ENCODE measurements at places on chromosomes 4 and X.

DNA sequence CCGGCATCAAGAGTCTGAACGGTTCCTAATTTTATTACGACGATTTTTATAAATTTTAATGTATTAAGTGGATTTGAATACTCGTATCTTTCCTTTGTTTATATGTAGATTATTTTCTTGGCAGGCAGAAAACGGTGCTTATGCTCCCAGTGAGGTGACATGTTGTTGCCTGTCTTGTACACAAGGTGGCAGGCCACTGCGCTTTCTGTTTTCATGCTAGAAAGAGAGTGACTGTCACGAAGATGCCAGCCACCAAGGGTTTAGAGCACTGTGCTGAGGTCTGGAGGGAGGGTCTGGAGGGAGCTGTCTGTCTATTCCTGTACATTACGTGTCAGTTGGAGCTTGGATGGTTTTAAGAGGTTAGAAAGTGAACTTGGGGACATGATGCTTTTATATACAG lies 87.7 kb downstream of the SHROOM2 start:
- DNase-seq: no peak

- no peak for DNase-seq
Measured at GRCh38 chr4:38133711-38134480, 173.7 kb downstream of the PTTG2 start.

- DNase-seq: no peak
Measured at GRCh38 chrX:106247162-106247561, 79.1 kb downstream of the PWWP3B start.

- no peak for DNase-seq
Measured at GRCh38 chr4:87717276-87718031, 67.4 kb downstream of the DMP1 start.

GRCh38 chrX:121456315-121456714 lies 408.9 kb downstream of the GLUD2 start:
- DNase-seq: no peak

DNA sequence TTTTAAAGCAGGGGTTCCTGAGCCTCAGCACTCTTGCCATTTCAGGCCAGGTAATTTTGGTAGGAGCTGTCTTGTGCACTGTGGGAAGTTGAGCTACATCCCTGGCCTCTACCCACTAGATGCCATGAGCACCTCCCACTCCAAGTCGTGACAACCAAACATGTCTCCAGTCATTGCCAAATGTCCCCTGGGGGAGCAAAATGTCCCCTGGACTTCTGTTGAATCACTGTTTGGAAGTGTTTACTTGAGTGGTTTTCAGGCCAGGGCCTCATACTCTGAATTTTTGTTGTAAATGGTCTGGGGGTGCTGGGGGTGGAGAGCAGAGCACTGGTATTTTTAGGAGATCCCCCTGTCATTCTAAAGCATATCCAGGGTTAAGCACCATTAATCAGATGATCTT lies 3.2 kb downstream of the PDK3 start:
- DNase-seq: no peak

DNA sequence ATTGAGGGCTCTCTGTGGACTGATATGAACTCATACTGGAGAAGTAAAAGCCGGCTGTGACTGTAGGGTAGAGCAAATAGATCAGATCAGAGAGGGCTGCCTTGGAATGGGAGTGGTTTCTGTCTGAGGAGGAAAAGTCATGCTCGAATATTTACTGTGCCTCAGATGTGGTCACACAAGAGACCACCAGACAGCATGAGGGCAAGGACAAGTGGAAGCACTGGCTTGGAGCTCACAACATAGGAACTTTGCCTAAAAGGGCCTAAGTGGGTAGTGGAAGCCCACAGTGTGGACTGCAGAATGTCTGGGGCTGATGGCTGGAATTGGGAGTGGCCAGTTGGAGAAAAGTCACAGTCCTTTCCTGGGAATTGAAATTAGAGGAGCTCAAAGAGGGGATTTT lies 19.8 kb downstream of the GLRB start:
- no peak for DNase-seq

GRCh38 chrX:56564164-56564885 lies 898 bp downstream of the UBQLN2 start:
- DNase-seq: no peak

Data from stimulated activated CD8-positive, alpha-beta memory T cell treated with anti-CD3 and anti-CD28 coated beads, Interleukin-2, amount 100 ng/mL, for 1 hour (primary cell).